ENCODE measurements at places on chromosomes 5 and 9. TPM values are rescaled to one million over a fixed set of nuclear protein-coding genes. Genes with fewer than 3 reads are reported as not detected.

Gene SUSD3
- 6.4 TPM for polyA plus RNA-seq

DNA sequence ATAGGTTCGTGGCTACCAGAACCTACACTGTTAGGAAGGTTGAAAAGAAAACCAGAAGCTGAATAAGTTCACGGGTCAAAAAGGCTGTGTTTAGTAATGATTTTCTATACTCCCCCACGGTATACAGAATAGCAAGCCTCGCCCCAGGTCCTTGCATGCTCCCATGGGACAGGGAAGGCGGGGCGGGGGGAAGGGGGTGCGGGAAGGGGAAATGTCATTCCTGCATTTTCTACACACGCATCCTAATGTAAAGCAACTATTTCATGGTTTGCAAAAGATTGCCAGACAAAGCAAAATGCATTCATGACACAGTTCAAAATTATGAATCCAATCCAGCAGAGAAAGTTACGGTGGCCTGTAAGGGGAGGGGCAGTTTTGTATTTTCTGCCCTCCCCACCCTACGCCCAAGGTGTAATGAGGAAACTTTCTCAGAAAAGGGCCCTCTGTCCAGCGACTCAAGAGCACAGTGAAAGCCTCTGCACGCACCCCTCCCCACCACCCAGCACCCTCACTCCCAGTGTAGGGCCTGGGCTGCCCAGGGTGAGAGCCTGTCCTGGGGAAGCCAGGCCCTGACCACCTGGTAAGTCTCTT is 105.2 kb downstream of the ROR2 start:
- DNase-seq, result no peak

- no peak for DNase-seq
Measured at GRCh38 chr5:76547242-76547890, 75.8 kb downstream of the F2RL2 start.

DNA sequence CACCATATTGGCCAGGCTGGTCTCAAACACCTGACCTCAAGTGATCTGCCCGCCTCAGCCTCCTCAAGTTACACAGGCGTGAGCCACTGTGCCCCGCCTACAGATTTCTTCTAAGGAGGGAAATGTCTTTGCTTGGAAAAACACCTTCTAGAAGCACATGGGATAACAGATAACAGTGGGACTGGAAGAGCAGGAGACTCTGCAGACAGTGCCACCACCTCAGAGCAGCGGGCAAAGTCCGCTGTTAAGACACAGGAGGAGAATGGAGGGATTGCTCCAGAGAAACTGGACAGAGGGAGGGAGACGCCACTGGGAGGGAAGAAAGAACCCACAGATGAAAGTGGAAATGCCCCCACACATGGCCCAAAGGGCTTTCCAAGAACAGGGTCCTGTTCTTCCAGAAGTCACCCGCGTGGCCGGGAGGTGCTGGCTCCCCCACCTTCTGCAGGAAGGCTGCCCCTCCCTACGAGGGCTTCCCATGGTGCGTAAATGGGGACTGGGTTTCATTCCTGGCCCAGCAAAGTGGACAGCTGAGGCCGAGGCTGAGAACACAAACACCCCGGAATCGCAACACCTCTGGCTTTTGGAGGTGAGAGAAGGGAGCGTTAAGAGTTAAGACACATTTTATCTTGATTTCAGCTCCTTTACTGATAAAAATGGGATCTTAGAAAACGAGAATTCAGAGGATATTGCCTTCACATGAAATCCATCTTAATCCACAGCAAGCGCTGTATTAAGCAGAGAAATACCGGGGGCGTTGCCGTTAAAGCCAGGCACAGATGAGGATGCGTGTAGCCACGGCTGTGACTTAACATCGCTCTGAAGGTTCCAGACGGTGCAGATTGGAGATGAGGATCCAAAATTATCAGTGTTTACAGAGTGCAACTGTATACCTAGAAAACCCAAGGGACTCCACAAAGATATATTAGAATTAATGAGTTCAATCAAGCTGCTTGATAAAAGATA is 11.2 kb downstream of the ADAMTS2 start:
- no peak for DNase-seq

DNA sequence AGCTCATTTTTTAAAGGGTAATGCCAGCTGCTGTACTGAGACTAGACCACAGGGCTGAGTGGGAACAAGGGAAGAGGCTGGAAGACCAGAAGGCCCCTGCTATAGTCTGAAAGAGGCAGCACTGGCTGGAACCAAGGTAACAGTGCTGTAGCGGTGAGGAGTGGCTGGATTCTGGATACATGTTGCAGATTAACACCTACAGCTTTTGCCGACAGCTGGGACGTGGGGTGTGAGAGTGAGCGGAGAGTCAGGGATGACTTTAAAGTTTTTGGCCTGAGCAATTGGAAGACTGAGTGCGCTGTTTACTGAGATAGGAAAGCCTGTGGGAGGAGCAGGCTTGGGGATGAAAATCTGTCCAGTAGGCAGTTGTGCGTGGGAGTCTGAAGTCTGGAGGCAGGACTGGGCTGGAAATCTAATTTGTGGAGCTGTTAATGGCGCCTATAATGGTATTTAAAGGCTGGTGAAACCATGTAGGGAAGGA is 26.5 kb downstream of the AQP7 start:
- no peak for DNase-seq

Gene OXCT1
- polyA plus RNA-seq, result 22.4 TPM

GRCh38 chr5:178466342-178466741 is 123.9 kb downstream of the COL23A1 start:
- no peak for DNase-seq

DNA sequence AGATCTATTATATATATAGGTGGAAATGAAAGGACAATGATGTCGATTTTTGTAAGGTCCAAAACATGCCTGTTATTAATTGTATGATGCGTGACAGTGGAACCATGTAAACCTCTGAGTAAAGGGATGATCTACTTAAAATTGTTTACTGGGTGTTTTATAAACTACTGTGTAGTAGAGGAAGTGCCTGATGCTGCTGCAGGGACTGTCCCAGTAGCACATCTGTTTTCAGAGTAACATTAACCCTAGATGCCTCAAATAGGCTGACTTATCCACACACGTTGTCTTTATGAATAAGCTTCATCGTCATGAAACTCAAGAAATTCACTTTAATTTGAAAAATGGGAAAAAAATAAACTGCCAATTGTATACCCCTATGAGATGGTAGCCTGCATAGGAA is 1.7 kb downstream of the CAMK4 start:
- no peak for DNase-seq
